DND-41 (cell line): ENCODE measurements at places on chromosomes 2 and 18.
A peak's percentile ranks its signal among the peaks of the same experiment; 100 is the strongest.

GRCh38 chr2:119596638-119597037, 52.4 kb downstream of the CFAP221 start:
- no peak for DNase-seq
- peaks cover 19% of the 10 kb centered on the region for H3K27me3 ChIP-seq
- H3K27ac ChIP-seq = no peak overlapping the region
- H3K4me3 ChIP-seq = no peak overlapping the region
- H3K4me1 ChIP-seq = no peaks in the 10 kb centered on the region

DNA sequence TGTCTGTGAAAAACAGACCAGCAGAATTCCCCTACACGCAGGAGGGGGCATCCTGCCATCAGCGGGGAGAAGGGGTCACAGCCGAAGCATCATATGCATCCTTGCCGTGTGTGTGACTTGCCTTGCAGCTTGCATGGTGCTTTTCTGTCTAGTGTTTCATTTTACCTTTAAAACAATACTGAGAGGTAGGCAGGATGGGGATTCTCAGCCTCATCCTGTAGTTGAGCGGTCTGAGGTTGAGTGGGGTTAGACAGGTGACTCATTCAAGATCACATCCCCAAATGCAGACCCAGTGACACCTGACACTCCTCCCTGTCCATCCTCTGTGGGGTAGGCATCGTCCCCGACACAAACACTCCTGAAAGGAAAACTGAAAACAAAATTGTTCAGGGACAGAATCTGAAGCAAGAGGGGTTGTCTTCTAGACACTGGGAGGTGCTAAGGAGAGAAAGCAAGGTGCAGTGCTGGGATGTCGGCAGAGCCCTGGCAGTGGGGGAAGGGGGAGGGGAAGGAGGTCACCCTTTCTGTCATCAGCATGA, 7.9 kb downstream of the ARL4C start:
- peak overlapping the region; percentile 92 for H3K27ac ChIP-seq
- peak; percentile 53 for DNase-seq
- peaks cover 81% of the 10 kb centered on the region for H3K36me3 ChIP-seq
- H3K27me3 ChIP-seq = no peaks in the 10 kb centered on the region
- peaks cover 97% of the 10 kb centered on the region for H3K4me1 ChIP-seq

- no peaks in the 10 kb centered on the region for H3K27me3 ChIP-seq
- H3K36me3 ChIP-seq = no peaks in the 10 kb centered on the region
- H3K27ac ChIP-seq = no peak overlapping the region
- DNase-seq = no peak
These were observed 220.3 kb downstream of the KLHL29 start for GRCh38 chr2:23605236-23605635.

- no peak overlapping the region for H3K4me3 ChIP-seq
- H3K36me3 ChIP-seq = no peaks in the 10 kb centered on the region
- no peaks in the 10 kb centered on the region for H3K4me1 ChIP-seq
- no peak for DNase-seq
These were observed 18.5 kb downstream of the GKN1 start for GRCh38 chr2:68992933-68993332.

DNA sequence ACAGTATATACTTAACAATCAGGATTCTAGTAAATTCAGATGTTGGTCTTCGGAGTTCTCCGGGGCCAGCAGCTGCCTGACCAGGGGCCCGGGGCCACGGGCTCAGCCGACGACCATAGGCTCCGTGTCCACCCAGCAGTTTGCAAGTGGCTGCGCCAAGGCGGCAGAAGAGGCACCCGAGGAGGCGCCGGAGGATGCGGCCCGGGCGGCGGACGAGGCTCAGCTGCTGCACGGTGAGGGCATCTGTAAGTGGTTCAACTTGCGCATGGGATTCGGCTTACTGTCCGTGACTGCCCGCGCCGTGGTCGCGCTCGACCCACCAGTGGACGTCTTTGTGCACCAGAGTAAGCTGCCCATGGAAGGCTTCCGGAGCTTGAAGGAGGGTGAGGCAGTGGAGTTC, 136.3 kb downstream of the NUP35 start:
- no peak overlapping the region for H3K27ac ChIP-seq
- no peak for DNase-seq
- H3K27me3 ChIP-seq = no peaks in the 10 kb centered on the region
- H3K4me1 ChIP-seq = no peaks in the 10 kb centered on the region

GRCh38 chr2:5548991-5549715, 143.0 kb upstream of the SOX11 start:
- no peaks in the 10 kb centered on the region for H3K4me1 ChIP-seq
- no peak overlapping the region for H3K4me3 ChIP-seq
- no peaks in the 10 kb centered on the region for H3K27me3 ChIP-seq
- no peak overlapping the region for H3K27ac ChIP-seq
- H3K36me3 ChIP-seq = no peaks in the 10 kb centered on the region

GRCh38 chr18:8707556-8708300, 2.4 kb downstream of the MTCL1 start:
- H3K27ac ChIP-seq = no peak overlapping the region
- H3K36me3 ChIP-seq = no peaks in the 10 kb centered on the region
- no peak overlapping the region for H3K4me3 ChIP-seq
- H3K4me1 ChIP-seq = peaks cover 22% of the 10 kb centered on the region
- peaks cover 6% of the 10 kb centered on the region for H3K27me3 ChIP-seq
